ENCODE measurements at places on chromosomes 3 and 15. TPM values are rescaled to one million over a fixed set of nuclear protein-coding genes. Genes with fewer than 3 reads are reported as not detected.

GRCh38 chr15:44882499-44882968 lies 74.0 kb upstream of the TERB2 start:
- peaks cover 6% of the 10 kb centered on the region for H3K36me3 ChIP-seq
- no peak overlapping the region for H3K4me3 ChIP-seq
- peaks cover 11% of the 10 kb centered on the region for H3K4me1 ChIP-seq
- no peak for DNase-seq
- H3K27ac ChIP-seq = no peak overlapping the region
- peaks cover 5% of the 10 kb centered on the region for H3K27me3 ChIP-seq

DNA sequence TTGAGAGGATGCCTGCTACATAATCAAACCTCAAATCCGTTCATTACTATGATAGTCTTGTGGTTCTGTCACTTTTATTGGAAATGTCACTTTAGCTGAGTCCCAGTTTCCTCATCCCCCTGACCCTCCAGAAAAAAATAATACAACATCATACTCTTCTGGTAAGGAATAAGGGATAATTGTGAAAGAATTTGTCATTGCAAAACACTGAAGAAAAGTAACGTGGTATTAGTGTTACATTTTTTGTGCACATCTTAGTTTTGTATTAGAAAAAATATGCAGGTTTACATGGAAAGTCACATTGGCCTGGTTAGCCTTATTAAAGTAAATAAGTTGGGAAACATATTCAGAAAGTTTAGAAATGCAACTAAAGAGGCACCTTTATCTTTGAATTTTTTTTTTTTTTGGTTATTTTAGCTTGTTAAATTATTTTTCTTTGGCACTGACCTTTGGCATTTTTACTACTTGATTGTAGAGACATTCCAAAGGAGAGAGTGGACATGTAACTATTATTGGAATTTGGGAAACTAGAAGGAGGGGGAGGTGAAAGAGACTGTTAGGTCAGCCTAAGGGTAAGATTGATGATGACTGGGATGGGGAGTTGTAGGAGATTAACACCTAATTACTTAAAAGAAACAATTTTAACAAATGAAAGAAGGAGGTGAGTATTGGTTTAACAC lies 462.2 kb upstream of the RARB start:
- no peak for DNase-seq
- H3K4me3 ChIP-seq = no peak overlapping the region
- no peaks in the 10 kb centered on the region for H3K36me3 ChIP-seq
- no peaks in the 10 kb centered on the region for H3K27me3 ChIP-seq
- peaks cover 10% of the 10 kb centered on the region for H3K4me1 ChIP-seq

GRCh38 chr3:140844072-140844471 lies 97.6 kb upstream of the SLC25A36 start:
- no peaks in the 10 kb centered on the region for H3K4me1 ChIP-seq
- peaks cover 14% of the 10 kb centered on the region for H3K27me3 ChIP-seq
- H3K36me3 ChIP-seq = no peaks in the 10 kb centered on the region
- no peak overlapping the region for H3K4me3 ChIP-seq
- H3K27ac ChIP-seq = no peak overlapping the region

GRCh38 chr3:15899388-15899787 lies 101.6 kb upstream of the ANKRD28 start:
- H3K4me3 ChIP-seq = no peak overlapping the region
- H3K36me3 ChIP-seq = no peaks in the 10 kb centered on the region
- H3K27ac ChIP-seq = no peak overlapping the region

- H3K4me1 ChIP-seq = no peaks in the 10 kb centered on the region
- H3K27ac ChIP-seq = no peak overlapping the region
- H3K4me3 ChIP-seq = no peak overlapping the region
- no peaks in the 10 kb centered on the region for H3K36me3 ChIP-seq
- no peak for DNase-seq
Measured at GRCh38 chr3:140167600-140168281, 232.8 kb downstream of the CLSTN2 start.

GRCh38 chr3:150494411-150494977 lies 51.8 kb downstream of the SERP1 start:
- peaks cover 2% of the 10 kb centered on the region for H3K4me1 ChIP-seq
- no peak overlapping the region for H3K27ac ChIP-seq
- H3K27me3 ChIP-seq = no peaks in the 10 kb centered on the region
- DNase-seq = no peak

GRCh38 chr3:167743799-167744198 lies 8.3 kb downstream of the SERPINI1 start:
- peaks cover 1% of the 10 kb centered on the region for H3K36me3 ChIP-seq
- no peak for DNase-seq
- peaks cover 25% of the 10 kb centered on the region for H3K4me1 ChIP-seq
- no peak overlapping the region for H3K27ac ChIP-seq

Gene BCL2A1
- total RNA-seq = not detected

Gene LSAMP
- 20.7 TPM for total RNA-seq

Measured in progenitor cell of endocrine pancreas (in vitro differentiated cells).